ENCODE measurements at places on chromosomes 7 and 10.

GRCh38 chr10:84293574-84294016 lies 34.8 kb upstream of the CCSER2 start:
- peak; percentile 63 for DNase-seq

GRCh38 chr10:119250641-119251314 lies 43.4 kb downstream of the GRK5 start:
- DNase-seq: no peak

- no peak for DNase-seq
Measured at GRCh38 chr10:36739884-36740445, 385.4 kb upstream of the ANKRD30A start.

DNA sequence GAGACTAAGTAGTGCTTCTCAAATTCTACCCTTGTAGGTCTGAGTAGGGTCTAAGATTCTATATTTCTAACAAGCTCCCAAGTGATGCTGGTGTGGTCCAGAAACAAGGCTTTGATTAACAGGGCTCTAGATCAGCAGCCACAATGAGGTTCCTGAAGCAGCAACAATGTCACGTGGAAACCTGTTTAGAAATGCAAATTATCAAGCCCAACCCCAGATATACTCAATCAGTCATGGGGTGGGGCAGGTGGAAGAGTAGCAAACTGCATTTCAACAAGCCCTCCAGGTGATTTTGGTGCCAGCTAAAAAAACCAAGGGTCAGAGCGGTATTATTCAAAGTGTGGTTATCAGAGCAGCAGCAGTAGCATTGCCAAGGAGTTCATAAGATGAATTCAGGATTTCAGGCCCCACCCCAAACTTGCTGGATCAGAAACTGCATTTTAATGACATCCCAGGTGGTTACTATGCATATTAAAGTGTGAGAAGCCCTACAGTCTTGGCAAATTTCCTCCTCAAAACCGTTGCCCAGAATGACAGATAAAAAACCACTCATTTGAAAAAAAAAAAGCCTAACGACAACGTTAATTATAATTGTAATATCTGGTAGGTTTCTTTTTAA lies 199.2 kb downstream of the AHR start:
- no peak for DNase-seq

DNA sequence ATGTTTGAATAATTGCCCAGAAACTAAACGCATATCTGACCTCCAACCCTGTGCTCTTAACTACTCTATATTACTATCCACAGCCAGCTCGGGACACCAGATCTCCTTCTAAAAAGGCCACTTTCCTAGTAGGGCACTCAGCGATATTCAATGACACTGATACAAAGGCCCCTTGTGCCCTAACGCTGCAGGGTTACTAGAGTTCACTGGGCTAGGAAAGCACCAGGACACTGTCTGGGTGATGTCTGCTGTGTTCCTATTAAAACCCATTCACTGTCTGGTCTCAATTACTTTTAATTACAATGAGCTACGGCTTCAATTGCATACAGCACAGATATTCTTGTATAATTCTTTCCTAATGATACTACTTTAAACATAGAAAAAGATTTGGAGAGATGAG lies 91.7 kb downstream of the SORCS1 start:
- peak; percentile 52 for DNase-seq

GRCh38 chr7:46880508-46881196 lies 701.3 kb downstream of the TNS3 start:
- no peak for DNase-seq

DNA sequence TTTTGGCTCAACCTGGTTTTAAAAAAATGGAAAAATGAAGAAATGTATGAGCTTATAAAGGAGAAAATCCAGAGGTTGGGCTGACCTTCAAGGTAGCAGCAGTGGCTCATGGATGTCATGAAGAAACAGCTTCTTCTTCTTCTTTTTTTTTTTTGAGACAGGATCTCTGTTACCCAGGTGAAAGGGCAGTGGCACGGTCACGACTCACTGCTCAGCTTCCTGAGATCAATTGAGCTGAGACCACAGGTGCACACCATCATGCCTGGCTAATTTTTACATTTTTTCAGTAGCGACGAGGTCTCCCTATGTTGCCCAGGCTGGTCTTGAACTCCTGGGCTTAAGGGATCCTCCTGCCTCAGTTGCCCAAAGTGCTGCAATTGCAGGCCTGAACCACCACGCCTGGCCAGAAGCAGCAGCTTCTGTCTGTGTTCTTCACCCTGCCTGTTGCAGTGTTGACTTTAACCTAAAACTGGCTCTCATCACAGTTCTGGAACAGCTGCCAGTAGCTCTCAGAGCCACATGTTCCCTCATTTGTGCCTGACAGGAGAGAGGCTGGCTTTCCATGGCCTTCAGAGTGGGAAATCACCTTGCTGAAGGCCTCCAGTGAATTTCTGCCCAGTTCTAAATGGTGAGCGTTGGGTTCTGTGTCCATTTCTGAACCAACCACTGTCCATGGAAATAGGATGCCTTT lies 117.7 kb downstream of the PFKFB3 start:
- no peak for DNase-seq

DNA sequence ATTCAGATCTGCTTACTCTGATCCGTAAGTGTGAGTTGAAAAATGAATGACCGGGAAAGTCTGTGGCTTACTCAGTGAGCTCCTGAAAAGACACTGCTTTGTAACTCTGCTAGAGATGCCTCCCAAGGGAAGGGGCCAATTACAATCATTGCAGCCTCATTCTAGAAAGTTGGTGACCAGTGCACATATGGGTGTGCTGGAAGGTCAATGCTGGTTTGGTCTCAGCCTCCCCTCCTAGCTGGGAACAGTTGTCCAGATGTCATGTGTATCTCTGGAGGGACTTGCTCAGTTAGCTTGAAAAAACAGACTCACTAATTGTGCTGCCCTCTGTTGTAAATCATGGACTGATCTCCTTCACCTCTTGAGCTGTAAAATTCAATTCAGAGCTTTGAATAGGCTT lies 405.0 kb downstream of the ADRA2A start:
- DNase-seq: peak; percentile 67

GRCh38 chr10:88999625-89000024 lies 9.0 kb downstream of the FAS start:
- no peak for DNase-seq

DNA sequence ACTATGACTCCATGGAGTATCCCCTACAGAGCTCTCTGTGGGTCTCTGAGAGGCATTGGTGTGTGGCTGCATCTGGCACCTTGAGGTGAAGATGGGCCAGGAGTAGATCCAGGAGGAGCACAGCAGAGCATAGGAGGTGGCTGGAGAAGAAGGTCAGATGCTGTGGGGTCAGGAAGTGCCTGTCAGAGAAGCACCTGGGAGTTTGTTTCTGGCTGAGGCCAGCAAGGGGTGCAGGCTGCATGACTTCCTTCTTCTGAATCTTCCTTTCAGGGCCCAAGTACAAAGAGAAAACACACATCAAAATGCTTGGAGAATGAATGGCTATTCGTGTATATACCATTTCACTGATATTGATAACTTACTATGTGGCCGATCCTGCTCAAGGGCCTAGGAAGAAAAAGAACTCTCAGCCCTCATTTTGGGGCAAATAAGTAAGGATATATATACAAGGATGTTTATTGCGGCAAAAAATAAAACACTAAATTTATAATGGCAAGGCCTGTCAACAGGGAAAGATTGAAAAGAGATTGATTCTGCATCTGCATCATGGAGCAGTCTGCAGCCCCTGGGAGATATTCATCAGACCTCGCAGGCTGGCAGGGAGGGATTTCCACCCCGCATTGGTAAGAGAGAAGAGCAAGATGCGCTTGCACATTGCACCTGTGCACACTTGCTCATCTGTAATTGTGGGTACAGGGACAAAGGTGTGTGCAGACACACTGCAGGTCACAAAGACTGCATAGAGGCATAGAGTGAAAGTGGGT lies 39.2 kb downstream of the PTPRE start:
- no peak for DNase-seq

GRCh38 chr7:85972504-85973141 lies 671.1 kb upstream of the GRM3 start:
- no peak for DNase-seq

DNA sequence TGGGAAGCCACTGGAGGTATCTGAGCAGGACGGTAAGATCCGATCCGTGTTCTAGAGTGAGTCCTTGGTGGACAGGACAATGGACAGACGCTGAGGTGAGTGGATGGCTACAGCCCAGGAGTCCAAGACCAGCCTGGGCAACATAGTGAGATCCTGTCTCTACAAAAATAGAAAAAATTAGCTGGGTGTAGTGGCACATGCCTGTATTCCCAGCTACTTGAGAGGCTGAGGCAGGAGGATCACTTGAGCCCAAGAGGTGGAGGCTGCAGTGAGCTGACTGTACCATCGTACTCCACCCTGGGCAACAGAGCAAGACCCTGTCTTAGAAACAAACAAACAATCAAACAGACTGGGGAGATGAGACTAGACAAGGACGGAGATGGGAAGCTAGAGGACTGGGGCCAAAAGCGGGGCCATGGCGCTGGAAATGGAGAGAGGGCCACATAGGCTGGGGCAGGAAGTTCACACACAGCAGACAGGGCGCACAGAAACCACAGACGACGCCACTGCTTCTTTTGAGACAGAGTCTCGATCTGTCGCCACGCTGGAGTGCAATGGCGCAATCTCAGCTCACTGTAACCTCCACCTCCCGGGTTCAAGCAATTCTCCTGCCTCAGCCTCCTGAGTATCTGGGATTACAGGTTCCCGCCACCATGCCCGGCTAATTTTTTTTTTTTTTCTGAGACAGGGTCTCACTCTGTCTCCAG lies 24.7 kb downstream of the DAGLB start:
- no peak for DNase-seq

- no peak for DNase-seq
Measured at GRCh38 chr10:62175251-62175650, 93.4 kb downstream of the RTKN2 start.

- DNase-seq: no peak
Measured at GRCh38 chr10:8056378-8056777, 1.9 kb downstream of the GATA3 start.

DNA sequence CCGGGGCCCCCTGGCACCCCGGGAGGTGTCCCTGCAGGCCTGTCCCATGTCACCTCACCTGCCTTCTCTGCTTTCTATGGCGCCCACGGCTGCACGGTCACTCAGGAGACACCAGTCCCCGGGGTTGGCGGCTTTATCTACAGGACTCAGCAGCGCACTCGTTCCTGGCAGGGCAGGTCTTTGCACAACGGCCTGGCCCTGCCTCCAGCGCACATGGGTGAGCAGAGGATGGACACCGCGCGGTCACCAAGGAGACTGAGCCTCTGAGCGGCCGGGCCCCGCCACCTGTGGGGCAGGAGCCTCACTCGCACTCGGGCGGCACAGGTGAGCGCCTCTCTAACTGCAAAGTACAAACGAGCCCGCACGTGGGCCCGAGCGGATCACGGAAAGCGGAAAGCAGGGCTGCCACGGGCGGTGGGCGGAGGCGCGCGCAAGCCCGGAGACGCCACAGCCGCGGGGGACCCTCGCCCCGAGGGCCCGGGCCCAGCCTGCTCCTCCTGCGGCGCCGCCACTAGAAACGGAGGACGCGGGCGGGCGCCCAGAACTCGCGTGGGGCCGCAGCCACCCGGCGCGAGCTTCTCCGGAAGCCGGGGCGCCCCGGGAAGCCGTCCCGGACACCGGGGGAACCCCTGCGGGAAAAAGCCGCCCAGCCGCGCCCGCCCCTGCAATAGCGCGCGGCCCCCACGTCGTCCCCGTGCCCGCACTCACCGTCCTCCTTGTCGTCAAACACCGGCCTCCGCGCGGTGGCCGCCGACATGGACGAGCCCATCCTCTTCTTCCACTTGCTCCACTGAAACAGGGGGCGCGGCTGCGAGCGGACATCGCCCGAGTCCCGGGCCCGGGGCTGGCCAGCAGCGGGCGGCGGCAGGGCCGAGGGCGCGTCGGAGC lies 642 bp downstream of the STK32C start:
- peak; percentile 68 for DNase-seq

- no peak for DNase-seq
Measured at GRCh38 chr7:156612930-156613329, 27.6 kb upstream of the RNF32 start.

DNA sequence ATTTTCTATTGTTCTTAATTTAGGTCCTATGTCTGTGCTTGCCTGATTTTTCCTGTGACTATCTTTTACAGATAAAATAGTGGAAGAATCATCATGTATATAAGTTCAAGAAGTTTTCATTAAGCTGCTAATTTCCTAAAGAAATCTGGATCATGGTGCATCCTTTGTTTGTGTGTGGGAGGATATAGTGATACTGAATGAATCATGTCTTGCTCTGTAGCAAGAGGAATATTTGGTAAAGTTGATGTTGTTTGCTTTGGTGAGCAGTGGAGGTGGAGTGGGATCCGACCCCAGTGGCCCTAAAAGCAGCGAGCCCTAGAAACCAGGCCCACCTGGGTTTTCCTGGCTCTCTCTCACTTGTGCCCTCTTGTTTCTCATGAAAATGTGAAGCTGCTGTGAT lies 83.7 kb downstream of the CCNY start:
- DNase-seq: no peak

DNA sequence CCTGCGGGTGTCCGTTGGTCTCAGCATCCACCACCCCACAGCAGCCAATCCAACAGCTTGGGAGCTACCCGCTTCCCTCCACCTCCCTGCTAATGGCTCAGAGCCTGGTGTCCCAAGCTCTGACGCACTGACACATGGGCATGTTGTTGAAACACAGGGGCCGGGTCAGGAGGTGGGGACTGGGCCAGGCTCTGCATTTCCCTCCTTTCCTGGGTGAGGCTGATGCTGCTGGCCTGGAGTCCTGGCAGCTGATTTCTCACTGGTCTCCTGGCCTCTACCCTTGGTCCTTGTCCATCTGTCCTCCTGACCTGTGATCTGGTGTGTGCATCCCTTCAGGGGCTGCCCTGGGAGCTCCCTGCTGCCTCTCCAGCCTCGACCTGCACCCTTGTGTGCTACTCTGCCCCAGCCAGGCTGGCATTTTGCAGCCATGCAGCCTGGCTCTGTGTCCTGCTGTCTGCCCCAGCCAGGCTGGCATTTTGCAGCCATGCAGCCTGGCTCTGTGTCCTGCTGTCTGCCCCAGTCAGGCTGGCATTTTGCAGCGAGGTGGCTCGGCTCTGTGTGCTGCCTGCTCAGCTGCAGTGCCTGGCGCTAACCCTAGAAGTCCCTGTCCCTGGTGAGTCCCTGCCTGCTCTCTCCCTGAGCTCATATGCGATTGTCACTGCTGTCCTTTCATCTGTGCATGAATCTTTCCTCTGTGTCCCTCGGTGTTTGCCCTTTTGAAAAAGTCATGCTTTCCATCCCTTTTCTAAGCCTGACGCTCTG lies 14.0 kb downstream of the AMZ1 start:
- DNase-seq: no peak

- no peak for DNase-seq
Measured at GRCh38 chr10:86946213-86947155, 10.9 kb downstream of the MMRN2 start.

DNA sequence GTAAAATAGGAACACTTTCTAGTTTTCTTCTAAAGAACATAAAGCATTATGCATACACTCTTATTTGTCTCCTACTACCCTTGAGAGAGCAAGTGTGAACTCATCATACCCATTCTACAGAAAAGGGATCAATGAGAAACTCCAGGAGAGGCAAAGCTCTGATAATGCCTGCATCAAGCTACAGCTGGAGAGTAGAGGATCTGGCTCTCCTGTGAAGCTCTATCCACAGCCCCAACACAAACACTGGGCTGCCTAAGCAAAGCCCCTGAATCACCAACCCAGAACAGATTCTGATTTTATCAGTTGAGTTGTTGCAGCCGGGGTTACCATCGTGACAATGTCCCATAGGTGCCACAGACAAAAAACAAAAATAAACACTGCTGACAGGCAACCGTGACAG lies 74.9 kb downstream of the NUDCD3 start:
- no peak for DNase-seq

Data from SK-N-DZ (cell line).